ENCODE measurements at places on chromosomes 12 and 14. TPM values are rescaled to one million over a fixed set of nuclear protein-coding genes. Genes with fewer than 3 reads are reported as not detected.

DNA sequence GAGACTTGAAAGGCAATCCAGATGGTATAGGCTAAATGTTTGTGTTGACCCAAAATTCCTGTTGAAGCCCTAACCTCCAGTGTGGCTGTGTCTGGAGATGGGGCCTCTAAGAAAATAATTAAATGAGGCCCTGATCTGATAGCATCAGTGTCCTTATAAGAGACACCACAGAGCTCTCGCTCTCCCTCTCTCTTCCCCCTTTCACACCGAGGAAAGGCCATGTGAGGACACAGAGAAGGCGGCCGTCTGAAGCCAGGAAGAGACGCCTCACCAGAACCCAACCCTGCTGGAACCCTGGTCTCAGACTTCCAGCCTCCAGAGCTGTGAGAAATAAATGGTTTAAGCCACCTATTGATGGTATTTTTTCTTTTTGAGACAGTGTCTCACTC lies 87.5 kb downstream of the SCARB1 start:
- DNase-seq, result no peak

DNA sequence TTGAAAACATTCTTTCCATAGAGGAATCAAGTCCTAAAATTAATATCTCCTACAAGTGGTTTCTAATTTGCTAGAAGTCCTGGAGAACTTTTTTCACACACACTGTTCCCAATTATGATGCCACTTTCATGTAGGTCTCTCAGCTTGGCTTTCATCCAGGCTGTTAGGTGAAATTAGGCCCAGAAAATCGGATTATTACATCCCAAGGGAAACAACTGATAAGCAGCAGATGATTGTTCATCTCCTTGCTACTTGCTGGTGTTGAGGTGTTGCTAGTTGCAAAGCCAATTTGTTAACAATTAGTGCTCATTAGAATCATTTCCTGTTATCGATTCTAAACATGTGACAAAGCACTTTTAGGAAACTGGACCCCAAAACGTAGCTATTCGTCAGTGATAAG lies 248.0 kb downstream of the PDZRN4 start:
- no peak for DNase-seq

DNA sequence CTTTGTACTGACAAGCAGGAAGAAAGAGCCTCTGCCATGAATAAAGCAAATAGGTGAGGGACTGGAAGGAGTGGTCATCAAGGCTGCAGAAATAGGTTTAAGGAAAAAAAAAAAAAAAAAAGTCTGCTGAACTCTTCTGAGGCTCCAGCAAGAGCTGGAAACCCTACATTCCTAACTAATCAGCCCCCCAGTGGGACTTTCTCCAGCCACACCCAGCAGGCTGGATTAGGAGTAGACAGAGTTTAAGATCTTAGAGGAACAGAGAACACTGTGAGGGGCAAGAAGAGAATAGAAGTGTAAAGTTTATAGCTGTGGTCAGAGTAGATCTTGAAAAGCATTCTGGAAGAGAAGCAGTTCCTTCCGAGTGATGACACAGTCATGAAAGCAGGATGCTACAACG lies 66.4 kb downstream of the ATXN2 start:
- no peak for DNase-seq

DNA sequence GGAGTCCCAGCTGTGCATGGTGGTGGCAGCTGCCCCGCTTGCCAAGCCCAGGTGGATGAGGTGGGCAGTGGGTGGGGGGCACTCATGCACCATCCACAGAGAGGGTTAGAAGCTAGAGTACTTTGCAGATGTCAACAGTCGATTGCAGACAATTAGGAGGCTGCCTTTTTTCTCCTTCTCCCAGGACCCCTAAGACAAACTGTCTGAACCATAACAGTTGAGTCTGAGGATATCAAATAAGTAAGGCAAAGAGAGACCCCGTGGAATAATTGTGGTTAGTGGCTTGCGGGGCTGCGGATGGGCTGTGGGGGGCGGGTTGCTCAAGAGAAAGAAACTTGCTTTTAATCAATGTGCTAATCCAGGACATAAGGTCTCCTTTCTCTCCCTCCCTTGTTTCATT lies 926.2 kb downstream of the VRK1 start:
- DNase-seq, result no peak

DNA sequence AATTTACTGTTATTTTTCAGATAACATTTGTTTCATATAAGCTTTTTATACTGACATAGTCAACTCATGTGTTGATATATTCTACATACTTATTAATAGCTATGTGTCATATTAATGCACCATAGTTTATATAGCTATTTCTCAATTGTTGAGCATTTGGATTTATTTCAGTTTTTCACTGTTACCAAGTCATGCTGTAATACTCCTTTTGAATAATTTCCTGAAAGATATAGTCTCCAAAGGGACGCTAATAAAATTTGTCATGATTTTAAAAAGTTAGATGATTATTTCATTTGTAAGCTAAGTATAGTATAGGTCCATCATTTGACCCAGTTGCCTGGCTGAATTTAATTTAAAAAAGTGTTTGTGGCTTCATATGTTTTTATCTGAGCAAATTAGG lies 47.8 kb downstream of the ATL1 start:
- DNase-seq, result no peak

DNA sequence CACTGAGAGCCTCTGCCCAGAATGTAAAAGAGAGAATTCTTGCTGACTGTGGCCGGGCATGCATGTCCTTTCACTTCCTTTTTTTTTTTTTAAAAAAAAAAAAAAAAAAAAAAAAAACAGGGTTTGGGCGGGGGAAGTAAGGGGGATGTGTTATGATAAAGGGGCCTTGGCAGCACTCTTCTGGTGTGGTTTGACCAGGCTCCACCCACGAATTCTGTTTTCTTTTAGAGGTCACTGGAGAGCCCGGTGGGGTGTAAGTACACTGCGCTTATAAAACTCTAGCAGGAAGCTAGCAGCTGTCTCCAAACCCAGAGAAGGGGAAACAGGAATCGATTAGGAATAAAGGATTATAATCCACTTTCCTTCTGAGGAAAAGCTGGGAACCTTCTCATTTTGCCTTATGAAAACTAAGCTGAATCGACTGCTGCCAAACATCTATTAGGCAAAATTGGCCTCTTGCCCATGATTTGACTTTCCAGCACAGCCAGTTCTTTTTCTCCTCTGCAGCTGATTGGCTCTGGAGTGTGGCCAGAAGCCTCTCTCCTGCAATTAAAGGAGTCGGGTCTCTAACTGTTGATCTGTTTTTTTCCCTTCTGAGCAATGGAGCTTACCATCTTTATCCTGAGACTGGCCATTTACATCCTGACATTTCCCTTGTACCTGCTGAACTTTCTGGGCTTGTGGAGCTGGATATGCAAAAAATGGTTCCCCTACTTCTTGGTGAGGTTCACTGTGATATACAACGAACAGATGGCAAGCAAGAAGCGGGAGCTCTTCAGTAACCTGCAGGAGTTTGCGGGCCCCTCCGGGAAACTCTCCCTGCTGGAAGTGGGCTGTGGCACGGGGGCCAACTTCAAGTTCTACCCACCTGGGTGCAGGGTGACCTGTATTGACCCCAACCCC lies 27.7 kb upstream of the HIGD1C start:
- DNase-seq, result peak; percentile 91

- no peak for DNase-seq
These were observed 69.0 kb downstream of the DENND5B start for GRCh38 chr12:31521964-31522363.

DNA sequence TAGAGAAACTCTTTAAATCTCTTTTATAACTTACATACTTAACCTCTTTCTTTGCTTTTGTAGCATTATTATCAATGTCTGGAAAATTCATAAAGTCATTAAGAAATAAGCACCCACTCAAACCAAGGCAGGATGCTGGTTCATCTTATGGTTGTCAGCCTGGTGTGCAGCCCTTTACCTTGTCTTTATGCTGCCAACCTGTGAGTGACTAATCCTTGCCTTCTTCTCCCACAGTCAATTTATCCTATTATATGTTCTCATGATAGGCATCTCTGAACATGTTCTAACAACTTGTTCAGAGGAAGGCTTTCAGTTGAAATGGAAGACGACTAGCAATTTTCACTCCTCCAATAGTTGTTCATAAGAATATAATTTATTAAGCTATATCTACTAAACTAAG lies 186.9 kb upstream of the CAND1 start:
- no peak for DNase-seq

GRCh38 chr12:48183876-48184548 lies 568 bp downstream of the CCDC184 start:
- no peak for DNase-seq

DNA sequence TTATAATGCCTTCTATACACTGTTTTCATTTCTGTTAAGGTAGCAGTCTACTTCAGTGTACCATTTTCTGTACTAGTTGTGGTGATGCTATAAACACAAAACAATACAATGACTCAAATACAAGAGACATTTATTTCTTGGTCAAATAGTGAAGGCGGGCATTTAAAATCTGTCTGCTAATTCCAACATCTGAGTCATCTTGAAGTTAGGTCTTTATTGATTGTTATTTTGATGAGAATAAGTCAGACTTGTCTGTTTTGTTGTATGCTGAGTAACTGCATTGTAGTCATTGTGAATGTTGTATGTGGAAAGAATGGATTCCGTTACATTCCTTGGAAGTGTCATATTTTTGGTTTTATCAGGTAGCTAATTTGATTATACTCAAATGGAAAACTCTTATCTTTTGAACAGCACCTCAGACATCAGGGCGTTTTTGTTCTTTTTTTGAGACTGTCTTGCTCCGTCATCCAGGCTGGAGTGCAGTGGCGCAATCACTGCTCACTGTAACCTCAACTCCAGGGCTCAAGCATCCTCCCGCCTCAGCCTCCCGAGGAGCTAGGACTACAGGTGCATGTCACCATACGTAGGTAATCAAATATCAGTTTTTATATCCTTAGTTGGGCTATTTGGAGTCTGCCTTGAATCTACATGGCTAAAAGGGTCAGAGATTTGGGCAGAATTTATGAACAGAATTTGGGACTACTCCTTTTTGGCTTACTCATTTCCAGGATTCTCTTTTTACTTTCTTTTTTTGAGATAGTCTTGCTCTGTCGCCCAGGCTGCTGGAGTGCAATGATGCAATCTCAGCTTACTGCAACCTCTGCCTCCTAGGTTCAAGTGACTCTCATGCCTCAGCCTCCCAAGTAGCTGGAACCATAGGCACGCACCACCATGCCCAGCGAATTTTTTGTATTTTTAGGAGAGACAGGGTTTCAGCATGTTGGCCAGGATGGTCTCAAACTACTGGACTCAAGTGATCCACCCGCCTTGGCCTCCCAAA lies 56.8 kb downstream of the PAPLN start:
- peak; percentile 22 for DNase-seq

DNA sequence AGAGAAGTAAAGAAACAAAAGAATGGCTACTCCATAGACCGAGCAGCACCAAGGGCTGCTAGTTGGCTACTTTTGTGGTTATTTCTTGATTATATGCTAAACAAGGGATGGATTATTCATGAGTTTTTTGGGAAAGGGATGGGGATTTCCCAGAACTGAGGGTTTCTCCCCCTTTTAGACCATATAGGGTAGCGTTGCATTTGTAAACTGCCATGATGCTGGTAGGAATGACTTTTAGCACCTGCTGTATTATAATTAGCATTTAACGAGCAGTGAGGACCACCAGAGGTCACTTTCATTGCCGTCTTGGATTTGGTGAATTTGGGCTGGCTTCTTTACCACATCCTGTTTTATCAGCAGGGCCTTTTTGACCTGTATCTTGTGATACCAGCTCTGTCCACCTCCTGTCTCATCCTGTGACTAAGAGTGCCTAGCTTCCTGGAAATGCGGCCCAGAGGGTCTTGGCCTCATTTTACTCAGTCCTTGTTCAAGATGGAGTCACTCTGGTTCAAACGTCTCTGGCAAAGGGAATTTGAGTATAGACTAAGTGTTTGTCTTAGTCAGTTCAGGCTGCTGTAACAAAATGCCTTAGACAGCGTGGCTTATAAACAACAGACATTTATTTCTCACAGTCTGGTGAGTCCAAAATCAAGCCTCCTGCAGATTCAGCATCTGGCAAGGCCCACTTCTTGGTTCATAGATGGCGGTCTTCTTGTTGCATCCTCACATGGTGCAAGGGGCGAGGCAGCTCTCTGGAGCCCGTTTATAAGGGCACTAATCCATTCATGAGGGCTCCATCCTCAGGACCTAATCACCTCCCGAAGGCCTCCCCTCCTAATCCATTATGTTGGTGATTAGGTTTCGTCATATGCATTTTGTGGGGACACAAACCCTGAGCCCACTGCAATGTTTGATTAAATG lies 348.3 kb upstream of the SFSWAP start:
- DNase-seq, result no peak

DNA sequence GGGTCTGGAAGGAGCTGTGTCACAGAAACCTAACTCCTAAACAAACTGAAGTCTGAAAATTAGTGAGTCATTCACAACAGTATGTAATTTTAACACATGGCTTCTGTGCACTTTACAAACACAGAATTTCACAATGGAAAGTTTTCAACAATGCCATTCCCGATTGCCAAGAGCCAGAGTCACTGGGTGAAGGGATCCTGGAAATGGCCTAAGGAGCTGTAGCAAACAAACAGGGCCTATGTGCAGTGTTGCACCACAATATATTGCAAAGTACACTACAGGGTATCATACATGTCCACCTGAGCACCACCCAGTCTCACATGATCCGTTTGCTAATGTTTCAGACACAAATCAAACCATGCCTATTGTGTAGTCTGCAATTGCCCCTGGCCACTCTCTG lies 184.7 kb upstream of the OTX2 start:
- no peak for DNase-seq

- DNase-seq, result no peak
These were observed 642.3 kb downstream of the RPS29 start for GRCh38 chr14:48943913-48944312.

- peak; percentile 55 for DNase-seq
These were observed 737.6 kb downstream of the SLC16A7 start for GRCh38 chr12:60333461-60333860.

DNA sequence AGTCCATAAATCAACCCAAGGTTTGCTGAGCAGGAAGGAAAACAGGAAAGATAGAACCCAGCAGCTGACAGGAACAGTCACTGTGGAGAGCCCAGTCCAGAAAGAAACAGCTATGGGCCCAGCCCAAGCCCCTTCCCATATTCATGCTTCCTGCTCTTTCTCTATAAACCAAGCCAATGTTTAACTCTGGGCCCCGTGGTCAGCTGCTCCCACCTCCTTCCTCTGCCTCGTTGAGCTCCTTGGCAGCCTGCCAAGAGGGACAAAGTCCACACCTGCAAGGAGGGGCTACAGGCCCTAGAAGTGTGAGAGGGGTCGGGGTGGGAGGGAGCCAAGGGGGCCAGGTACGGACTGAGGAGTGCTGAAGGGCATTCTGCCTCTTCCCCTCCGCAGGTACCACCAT lies 10.0 kb downstream of the SLC6A13 start:
- no peak for DNase-seq

- DNase-seq, result no peak
These were observed 11.6 kb downstream of the ZNF268 start for GRCh38 chr12:133192847-133193246.

- DNase-seq, result peak; percentile 17
These were observed 5.5 kb upstream of the ZNF740 start for GRCh38 chr12:53174881-53175491.

Gene RHEBL1
- total RNA-seq, result 0.33 TPM

Gene TRHDE
- total RNA-seq, result 7.3 TPM

Gene SLC6A13
- not detected for total RNA-seq

Gene MLXIP
- total RNA-seq, result 17.0 TPM

Gene CACNA2D4
- total RNA-seq, result 0.99 TPM

Gene FAM90A1
- total RNA-seq, result 0.33 TPM

Gene GPR132
- 0.26 TPM for total RNA-seq

Gene KIF26A
- total RNA-seq, result 2.0 TPM

Gene CNTN1
- 0.26 TPM for total RNA-seq

Gene AGAP2
- total RNA-seq, result under 0.01 TPM

Gene SRRM4
- total RNA-seq, result not detected

Gene GZMB
- not detected for total RNA-seq

Gene SLC25A47
- total RNA-seq, result under 0.01 TPM

Gene PRKD1
- total RNA-seq, result 15.9 TPM

Gene RPL36AL
- 528 TPM for total RNA-seq

All from fibroblast of lung (primary cell).